Astrocyte of the cerebellum (primary cell): ENCODE measurements at places on chromosomes 7 and 10.

GRCh38 chr7:117034851-117035464, 81.7 kb downstream of the ST7 start:
- no peak for DNase-seq

DNA sequence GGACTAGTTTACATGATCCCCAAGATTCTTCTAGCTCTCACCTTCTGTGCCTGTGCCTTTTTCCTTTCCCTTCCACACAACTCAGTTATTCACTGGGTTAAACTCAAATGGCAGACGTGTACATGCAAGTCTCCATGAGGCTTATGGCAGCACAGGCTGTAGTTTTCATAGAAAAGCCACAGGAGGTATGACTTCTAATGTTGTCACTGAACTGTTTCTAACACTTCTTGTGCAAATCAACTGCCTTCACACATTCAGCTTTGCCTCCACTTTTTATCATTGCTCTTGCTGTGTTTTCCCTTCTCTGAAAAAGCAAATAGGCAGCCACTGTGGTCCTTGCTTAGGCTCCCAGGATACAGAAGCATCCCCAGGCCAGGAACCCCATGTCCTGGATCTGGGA, 5.3 kb upstream of the GIMAP5 start:
- DNase-seq = no peak

GRCh38 chr7:156764016-156764669, 123.6 kb downstream of the RNF32 start:
- DNase-seq = peak; percentile 60

DNA sequence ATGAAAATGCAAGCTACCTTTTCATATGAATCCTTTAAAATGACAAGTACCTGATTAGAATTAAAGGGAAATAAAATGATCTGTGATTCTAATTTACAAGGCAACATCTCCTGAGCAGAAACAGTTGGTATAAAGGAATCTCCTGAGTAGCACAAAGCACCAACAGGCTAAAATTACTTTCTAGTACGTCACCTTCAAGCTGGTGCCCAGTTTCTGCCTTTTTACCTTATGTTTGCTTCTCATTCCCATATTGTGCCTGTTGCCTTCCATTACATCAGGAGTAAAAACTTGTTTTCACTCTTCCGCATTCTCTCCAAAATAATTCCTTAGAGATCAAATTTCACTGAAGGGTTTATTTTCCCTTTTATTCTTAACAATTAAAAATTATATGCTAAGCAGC, 587.1 kb upstream of the KCND2 start:
- no peak for DNase-seq

GRCh38 chr10:44512431-44513022, 127.6 kb upstream of the CXCL12 start:
- no peak for DNase-seq

DNA sequence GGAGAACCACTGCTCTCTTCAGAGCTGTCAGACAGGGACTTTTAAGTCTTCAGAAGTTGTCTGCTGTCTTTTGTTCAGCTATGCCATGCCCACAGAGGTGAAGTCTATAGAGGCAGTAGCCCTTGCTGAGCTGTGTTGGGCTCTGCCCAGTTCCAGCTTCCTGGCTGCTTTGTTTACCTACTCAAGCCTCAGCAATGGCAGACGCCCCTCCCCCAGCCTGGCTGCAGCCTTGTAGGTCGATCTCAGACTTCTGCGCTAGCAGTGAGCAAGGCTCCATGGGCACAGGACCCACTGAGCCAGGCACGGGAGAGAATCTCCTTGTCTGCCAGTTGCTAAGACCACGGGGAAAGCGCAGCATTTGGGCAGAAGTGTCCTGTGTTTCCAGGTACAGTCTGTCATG, 12.1 kb upstream of the CPA2 start:
- DNase-seq = no peak

GRCh38 chr10:28284126-28284525, 18.7 kb downstream of the MPP7 start:
- DNase-seq = no peak

- no peak for DNase-seq
Measured at GRCh38 chr7:95485391-95486123, at the start of gene ASB4. TSS of gene ASB4 (plus strand) at chr7:95485943. CDS start at chr7:95485972, 29 bp downstream.

- DNase-seq = no peak
Measured at GRCh38 chr7:37757563-37757962, 74.0 kb downstream of the GPR141 start.

DNA sequence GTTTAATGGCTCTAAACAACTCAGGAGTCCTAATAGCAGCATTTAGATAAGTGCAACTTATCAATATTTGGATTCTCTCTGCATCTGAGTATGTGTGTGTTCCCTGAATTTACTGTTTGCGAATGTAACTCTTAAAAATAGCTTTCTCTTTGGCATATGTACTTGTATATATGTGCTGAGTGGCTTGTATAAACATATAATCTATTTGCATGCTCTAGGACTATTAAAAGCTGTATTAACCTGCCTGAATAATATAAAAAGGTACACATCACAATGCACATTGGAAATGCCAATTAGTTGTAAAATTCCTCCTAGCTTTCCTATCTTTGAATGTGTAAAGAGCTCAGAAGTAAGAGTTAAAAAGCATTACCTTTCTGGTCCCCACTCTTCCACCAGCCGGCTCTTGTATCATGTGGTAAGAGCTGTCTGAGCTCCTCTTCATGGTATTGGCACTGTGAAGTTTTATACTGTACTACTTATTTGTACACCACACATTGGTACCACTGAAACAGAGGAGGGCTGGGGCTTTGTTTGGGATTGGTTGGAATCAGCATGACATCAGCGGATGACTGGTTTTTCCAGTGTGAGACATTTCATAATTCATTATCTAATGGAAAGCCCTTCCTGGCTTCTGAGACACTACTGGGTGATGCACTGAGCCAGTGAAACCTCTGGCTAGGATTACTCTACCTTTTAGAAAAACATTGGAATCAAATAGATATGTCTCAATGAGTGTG, at the start of gene INHBA:
Gene INHBA (minus strand): TSS at position 456 of the 737 bp plus-strand sequence. CDS start 2,716 bp downstream, outside the sequence.
- peak; percentile 63 for DNase-seq

DNA sequence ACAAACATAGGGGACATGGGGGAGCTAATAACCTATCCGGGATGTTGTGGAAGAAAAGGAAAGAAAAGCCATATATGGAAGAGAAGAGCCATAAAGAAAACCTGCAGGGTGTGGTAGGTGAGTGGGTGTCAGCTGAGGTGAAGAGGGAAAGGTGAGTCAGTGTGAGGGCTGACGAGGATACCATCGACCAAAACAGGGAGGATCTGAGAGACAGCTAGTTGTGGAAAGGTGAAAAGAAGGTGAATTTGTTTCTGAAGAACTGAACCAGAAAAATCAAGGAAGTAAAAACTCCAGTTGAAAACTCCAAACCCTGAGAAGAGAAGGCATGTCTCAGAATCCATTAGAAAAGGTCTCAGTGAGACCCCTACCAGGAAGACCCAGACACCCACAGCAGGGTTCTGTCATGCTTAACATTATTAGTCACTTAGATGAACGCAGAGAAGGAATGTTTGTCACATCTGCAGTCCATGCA, 4.1 kb downstream of the BLNK start:
- DNase-seq = no peak

DNA sequence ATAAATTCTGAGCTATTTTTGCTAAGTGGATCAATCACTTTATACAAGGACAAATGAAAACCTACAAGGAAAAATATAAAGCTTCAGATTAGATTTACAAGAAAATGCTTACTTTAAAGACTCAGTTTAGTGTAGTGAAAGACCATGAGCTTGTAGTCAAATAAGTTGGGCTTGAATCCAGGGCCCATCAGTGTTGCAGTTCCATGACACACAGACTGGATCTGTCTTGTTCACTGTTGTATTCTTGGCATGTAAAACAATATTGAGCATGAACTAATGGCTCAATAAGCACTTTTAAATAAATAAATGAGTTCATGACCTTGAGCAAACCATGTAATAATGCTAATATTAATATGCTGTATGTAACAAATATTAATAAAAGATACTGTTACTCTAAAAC, 164.6 kb upstream of the KCND2 start:
- DNase-seq = no peak

- no peak for DNase-seq
Measured at GRCh38 chr7:34019301-34019790, 114.0 kb downstream of the BMPER start.

GRCh38 chr10:75283671-75284470, 48.1 kb upstream of the COMTD1 start:
- peak; percentile 56 for DNase-seq

- no peak for DNase-seq
Measured at GRCh38 chr7:84535580-84536270, 341.1 kb upstream of the SEMA3A start.

DNA sequence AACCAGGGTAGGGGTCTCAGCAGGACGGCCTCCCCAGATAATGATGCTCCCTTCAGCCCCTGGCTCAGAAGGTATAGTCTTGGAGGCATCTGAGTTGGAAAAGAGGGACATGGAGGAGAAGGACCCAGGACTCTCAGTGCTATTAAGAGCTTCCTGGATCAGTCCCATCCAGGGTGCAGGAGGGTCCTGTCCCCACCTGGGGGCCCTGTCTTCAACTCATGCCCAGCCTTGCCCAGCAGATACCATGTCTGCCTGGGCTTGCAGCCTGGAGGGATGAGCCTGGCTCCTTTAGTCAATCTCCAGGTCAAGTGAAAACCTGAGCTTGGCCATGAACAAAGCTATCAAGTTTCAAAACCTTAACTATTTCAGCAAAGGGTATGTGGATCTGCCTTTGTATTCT, 67.6 kb downstream of the PRTFDC1 start:
- DNase-seq = no peak

DNA sequence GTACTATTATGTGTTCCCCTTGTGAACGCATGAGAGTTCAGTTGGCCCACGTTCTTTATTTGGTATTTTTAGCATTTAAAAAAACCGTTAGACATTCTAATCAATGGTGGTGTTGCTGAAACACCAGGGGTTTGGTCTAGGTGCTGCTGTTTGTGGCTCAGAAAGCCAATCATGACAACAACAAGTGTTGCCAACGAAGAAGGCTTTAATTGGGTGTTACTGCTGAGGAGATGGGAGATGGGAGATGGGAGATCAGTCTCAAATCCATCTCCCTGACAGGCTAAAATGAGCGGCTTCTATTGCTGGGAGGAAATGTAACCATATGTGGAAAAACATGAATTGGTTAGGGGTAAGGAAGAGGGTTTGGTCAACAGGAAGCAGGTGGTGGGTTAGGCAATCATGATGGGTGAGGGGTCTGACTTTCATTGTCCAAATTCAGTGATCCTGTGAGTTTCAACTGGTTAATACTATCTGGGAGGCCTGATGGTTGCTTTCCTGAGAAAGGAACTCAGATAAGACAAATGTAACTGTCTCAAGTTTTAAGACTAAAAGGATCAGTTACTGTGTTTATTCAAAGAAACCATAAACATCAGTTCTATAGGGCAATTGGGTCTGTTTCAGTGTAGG, 4.6 kb upstream of the ZNF425 start:
- DNase-seq = no peak

DNA sequence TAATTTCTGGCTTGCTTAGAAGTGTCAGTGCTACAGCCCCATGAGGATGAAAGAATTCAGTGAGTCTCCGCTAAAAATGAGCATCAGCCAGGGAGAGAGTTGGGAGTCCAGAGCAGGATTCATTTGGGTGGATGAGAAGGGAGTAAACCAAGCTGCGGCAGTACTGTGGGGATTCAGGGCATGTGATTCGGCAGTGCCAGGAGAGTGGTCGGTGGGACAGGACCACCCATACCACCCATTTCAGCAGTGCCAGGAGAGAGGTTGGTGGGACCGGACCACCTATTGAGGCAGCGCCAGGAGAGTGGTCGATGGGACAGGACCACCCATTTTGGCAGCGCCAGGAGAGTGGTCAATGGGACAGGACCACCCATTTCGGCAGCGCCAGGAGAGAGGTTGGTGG, 144.2 kb downstream of the CELF2 start:
- DNase-seq = no peak

GRCh38 chr7:98278936-98279335, 2.5 kb upstream of the BRI3 start:
- no peak for DNase-seq

DNA sequence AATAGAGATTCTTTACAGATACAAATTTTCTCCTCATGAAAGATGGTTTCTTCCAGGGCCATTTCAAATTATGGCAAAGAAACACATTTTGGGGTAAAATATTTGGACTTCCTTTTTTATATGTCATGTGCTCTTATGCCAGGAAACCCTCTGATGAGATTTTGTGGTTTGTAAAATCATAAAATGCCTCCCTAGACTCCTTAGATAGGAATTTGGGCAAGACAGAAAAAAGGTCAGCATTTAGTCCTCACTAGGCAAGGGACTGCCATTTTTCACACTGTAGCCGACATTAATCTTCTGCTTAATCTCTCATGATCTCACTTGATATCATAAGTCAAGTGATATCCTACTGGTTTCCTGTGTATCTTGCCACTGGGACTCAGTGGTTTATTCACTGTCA, 286.4 kb downstream of the ARHGAP12 start:
- DNase-seq = no peak

DNA sequence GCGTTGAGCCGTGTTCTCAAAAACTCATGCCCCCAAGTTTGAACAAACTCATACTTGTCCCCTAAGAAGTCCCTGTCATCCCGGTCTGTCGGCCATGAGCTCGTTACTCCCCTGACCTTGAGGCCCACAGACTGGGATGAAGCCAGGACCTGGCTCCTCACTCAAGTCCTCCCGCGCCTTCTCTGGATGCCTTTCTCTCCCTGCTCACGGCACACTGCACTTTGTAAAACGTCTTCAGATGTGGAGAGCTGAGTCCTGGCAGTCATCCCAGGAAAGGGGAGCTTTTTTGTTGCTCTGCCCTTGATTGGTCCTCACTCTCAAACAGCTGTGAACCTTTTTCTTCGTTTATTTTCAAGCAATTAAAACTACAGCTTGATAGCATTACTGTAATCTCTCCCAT, 110.8 kb downstream of the JAZF1 start:
- peak; percentile 67 for DNase-seq

GRCh38 chr7:101916041-101916800, 98.8 kb downstream of the CUX1 start:
- no peak for DNase-seq

DNA sequence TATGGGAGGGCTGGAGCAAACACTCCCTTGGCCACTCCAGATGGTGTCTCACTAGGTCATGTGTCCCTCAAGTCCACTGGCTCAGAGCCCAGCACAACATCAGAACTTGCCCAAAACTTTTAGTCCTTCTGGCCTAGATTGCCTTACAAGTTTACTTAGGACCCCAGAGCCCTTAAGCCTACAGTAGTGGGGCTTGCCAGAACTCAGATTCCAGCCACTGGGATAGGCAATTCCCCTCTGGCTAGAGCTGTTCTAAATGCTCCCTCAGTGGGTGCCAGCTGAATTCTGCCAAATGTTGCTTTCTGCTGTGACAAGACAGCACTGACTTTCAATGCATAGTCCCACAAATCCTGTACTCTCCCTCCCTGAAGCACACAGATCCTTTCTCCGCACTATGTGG, 331.1 kb downstream of the HTR7 start:
- DNase-seq = no peak

- DNase-seq = peak; percentile 56
Measured at GRCh38 chr7:28483112-28483511, 70.8 kb downstream of the CREB5 start.

GRCh38 chr7:128673571-128673970, 1.5 kb downstream of the GARIN1A start:
- DNase-seq = no peak

DNA sequence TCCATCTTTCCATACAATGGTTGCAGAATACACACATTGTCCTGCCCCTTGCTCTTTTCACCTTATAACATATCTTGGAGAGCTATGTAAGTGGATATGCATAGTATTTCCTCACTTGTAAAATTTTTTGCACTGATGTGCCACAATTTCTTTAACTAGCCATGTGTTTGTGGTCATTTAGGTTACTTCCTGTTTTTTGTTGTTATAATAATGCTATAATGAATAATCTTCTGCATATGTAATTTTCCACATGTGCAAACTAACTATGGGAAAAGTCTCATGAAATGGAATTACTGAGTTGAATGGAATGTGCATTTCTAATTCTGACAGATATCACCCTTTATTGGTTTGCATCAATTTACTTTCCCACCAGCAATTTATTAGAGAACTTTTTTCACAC, 2.8 kb downstream of the TAS2R41 start:
- DNase-seq = no peak
